Endodermal cell (in vitro differentiated cells): ENCODE measurements at places on chromosomes 3 and 15. TPM values are rescaled to one million over a fixed set of nuclear protein-coding genes. Genes with fewer than 3 reads are reported as not detected.

PYGO1 gene
- 0.73 to 3.0 TPM (median 2.5 TPM) in 3 replicates for total RNA-seq

UNC45A gene
- 79.7 and 92.5 TPM in 2 replicates for total RNA-seq

XIRP1 gene
- total RNA-seq: not detected in 3 replicates

C3orf20 gene
- total RNA-seq: 0.11 TPM in 1 of 2 replicates, not detected in the other

RARB gene
- total RNA-seq: 17.4 and 21.5 TPM in 2 replicates

MEX3B gene
- total RNA-seq: 5.1 and 5.6 TPM in 2 replicates

KCNMB3 gene
- 2.0 and 2.6 TPM in 2 replicates for total RNA-seq
